ENCODE measurements at places on chromosomes 3 and 15. TPM values are rescaled to one million over a fixed set of nuclear protein-coding genes. Genes with fewer than 3 reads are reported as not detected.

Gene CLSTN2
- 49.7 TPM for total RNA-seq

GRCh38 chr3:47634996-47635395 is 56.3 kb upstream of the CSPG5 start:
- DNase-seq = no peak

GRCh38 chr3:143791386-143791785 is 56.9 kb downstream of the SLC9A9 start:
- DNase-seq = no peak

GRCh38 chr3:71713041-71713440 is 12.2 kb downstream of the EIF4E3 start:
- DNase-seq = peak; percentile 53

DNA sequence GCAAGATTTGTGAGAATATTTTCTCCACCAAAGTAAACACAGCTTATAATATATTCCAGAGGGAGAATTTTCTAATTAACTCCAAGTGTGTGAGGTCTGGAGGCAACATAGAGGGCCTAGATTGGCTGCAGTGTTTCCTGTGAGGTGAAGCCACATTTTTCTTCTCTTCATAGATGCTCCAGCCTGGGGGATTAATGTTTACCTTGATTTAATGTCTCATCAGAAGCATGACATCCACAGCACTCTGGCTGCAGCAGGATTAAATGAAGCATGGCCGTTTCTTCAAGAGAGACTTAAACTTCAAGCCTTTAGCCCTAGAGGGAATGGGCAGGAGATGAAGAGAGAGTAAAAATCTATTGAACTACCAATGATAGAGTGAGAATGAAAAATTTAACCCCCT is 137.9 kb upstream of the ZBTB20 start:
- DNase-seq = peak; percentile 83

GRCh38 chr3:127792541-127793292 is 29.6 kb downstream of the MGLL start:
- peak; percentile 87 for DNase-seq

DNA sequence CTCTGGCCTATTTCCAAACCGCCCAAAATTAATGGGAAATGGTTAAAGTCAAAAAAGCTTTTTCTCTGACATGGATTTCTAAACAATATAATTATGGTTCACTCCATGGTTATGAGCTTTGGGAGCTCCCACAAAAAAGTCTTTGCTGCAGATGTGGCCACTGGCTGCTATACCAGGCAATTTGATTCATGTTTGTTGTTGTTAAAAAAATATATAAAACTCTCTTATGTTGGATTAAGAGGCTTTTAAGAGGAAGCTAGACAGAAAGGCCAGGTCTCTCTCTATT is 258.6 kb downstream of the TIGIT start:
- no peak for DNase-seq

Gene GHSR
- not detected for total RNA-seq

Gene CCDC80
- total RNA-seq = 92.2 TPM

GRCh38 chr3:45896956-45897355 is 10.6 kb downstream of the CCR9 start:
- DNase-seq = peak; percentile 60

GRCh38 chr3:41267975-41268640 is 68.8 kb downstream of the CTNNB1 start:
- peak; percentile 95 for DNase-seq

DNA sequence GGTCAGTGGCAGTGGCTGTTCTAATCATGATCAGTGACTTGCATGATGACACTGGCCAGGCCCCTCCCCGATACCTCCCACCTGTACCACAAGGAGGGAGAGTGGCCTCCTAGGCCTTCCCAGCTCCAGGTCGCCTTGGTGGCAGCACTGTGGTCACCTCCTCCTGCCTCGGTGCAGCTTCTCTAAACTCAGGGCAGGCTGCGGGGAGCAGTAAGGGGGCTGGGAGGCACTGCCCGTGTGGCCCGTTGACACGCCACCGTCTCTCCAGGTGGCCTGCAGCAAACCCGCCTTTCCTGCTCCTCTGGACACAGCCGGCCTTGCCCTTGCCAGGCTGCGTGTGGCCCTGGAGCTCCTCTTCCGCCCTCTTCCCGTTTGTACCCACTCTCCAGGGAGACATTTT is 184.1 kb downstream of the XXYLT1 start:
- no peak for DNase-seq

DNA sequence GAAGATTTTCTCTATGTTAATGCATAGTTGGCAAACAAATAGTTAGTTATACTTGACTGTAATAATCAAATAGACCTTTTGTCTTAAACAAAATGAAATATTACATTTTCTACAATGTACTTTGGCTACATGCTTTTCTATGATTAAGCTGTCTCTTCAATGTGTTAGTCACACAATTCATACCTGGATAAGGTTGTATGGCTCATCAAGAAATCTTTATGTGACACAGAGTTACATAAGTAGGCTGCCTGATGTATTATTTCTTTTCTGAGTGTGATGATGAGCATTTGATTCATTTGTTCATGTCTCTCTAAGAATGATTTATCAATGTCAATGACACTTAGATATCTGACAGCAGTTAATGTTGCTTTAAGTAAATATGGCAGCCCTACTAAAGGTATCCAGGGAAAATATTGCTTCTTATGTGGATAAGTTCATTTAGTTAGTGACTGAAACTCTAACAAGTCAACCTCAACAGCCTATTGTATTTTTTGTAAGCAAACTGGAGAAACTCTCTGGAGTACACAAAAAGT is 157.4 kb upstream of the SOX2 start:
- DNase-seq = no peak

Gene BFSP2
- total RNA-seq = not detected

DNA sequence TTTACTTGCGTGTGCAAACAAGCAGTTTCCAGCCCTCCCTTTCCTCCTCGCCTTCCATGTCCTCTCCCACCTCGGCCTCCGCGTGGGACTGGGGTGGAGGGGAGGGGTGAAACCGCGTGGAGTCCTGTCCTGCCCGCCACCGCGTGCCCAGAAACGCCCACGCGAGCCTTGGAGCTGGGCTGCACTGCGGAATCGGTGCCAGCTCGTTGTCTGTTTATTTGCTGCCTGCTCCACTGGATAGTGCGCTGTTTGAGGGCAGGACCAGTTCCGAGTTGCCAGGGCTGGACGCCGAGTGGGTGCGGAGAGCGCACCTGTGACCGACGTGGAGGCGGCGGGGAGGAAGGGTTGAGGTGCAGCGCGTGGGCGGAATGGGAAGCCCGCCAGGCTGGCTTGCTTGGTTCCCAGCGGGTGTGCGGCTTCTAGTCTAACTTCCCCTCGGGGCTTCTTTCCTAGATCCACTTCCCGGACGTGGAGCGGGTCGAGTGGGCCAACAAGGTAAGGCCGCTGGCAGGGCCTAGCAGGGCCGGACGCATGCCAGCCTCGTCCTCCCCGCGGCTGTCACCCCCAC is 17.3 kb downstream of the ESYT3 start:
- DNase-seq = no peak

DNA sequence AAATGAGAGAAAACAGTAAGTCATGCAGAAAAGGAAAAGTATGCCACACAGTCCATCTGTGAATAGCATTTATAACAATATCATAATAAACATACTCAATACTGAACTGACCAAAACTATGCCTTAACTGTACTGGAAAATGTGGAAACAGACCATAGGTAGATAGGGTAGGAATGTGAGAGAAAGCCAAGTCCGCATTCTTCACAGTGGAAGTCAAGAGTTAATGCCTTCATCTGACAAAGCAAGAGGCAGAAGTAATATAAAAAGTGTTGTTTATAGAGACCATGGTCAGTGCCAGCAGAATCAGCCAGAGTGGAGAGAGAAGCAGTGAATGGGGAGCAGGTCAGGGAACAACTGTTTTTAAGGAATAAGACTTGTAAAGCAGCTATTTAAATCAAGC is 52.3 kb downstream of the KBTBD12 start:
- no peak for DNase-seq

DNA sequence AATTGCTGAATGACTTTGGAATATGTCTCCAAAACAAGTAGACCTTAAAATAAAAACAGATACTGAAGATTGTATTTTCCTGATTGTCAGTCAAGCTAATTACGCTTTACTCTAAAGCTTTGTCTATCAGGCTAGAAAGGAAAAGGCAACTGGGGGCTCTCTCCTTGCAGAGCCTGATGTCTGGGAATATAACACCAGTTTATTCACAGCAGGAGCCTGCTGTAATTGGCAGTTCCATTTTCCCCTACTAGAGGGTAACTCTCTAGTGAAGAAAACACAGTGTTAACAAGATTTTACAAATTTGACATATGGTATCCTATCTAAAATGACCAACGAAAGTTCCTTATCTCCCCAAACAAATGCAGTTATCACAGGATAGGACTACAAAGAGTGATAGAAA is 158.8 kb downstream of the PDZRN3 start:
- DNase-seq = no peak

GRCh38 chr3:161149529-161149928 is 44.4 kb upstream of the B3GALNT1 start:
- DNase-seq = peak; percentile 68

All from renal cortical epithelial cell (primary cell).